ENCODE measurements at places on chromosomes 16 and 17. TPM values are rescaled to one million over a fixed set of nuclear protein-coding genes. Genes with fewer than 3 reads are reported as not detected.

DNA sequence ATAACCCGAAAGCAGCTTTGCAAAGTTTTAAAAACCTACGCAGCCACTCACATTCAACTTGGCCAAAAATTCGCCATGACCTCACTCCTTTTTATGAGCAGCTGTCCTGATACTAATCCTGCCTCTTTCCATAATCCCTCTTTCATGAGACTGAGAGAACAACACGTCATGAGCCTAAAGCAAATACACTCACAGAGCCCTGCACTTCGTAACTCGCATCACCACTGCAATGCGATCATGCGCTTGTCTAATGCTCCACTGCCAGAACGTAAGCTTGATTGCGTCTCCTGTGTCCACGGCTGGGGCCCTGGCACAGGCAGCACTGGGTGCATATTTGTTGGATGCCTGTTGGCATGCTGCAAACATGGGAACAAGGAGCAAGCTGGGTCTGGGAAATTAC lies 36.2 kb downstream of the CDRT4 start:
- DNase-seq, result peak; percentile 61

- DNase-seq, result no peak
Observed at GRCh38 chr16:49333259-49333597, 40.4 kb upstream of the C16orf78 start.

DNA sequence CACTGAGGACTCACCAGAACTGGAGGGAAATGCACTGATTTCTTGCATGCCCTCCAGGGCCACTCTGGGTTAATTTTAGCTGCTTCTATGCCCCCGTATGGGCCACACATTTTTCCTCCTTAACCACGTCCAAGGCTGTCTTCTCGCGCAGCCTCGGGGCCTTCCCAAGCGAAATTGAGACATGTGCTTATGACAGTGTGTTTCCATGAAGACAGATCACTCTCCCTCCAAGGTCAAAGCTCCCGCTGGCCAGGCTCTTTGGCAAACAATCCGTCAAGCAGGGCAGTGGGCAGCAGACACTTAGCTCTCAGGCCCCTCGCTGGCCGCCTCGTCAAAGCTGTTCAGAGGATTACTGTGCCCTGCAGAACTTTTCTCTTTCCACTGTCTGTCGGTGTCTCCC lies 243.0 kb upstream of the N4BP1 start:
- no peak for DNase-seq

DNA sequence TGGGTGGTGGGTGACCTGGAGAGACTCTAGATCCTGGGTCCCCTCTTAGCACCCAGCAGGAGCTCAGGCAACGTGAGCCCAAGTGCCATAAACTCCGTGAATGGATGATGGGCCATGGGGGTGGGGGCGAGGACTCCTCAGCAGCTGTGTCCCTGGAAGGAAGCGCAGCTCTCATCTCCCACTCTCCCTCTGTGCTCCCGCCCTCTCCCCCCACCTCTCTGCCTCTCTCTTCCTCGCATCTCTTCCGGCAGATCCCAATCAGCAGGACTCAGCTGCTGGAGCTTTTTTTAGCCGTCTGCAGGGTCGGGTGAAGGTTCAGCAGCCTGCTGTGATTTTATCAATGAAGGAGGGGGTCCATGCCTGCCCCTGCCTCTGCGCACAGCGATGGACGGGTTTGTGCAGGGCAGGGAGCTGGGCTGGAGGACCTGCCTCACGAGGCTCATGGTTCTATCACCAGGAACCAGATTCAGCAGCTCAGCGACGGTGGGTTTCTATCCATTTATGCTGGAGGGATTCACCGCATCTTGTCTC lies 8.3 kb downstream of the CCR7 start:
- DNase-seq, result no peak

The CCL17 gene
- total RNA-seq, result not detected

- no peak for DNase-seq
Observed at GRCh38 chr17:2033153-2033552, 3.2 kb downstream of the DPH1 start.

The IGFALS gene
- not detected for total RNA-seq

The ABCC11 gene
- not detected for total RNA-seq

The GDPD3 gene
- 1.3 TPM for total RNA-seq

DNA sequence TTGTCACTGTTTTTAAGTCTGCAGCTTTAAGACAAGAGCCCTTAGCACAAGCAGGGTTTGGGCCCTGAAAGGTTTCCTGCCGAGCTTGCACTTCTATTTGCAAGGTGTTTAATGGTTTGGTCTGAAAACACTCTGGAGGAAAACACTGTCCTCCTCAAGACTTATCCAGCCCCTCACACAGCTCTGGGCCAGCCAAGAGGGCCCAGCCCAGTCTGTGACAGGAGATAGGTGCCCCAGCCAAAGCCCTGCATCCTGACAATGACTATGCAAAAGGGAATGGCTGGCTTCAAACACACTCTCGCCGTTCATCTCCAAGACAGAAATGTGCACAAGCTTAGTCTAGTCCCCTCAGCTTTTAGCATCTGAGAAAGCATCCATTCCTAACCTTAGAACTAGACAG lies 26.9 kb downstream of the MPG start:
- DNase-seq, result no peak

DNA sequence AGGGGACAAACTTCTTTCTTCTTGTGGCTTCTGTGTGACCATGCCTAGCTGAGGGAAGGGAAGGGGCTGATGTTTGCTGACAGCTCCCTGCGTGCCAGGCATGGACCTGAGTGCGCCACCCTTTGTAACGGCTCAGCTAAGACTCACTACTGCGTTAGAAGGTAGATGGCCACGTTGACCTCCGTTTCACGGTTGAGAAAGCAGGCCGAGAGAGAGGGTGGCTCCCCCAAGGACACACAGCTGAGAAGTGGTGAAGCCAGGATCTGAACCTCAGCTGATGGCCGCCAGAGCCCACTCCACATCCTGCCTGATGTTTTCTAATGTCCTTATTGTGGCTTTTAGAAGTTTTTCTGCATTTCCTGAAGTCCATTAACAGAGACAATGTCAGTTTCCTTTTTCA lies 45.1 kb downstream of the RGS9 start:
- DNase-seq, result no peak

Data from right cardiac atrium (tissue), 5 donors.